Endodermal cell (in vitro differentiated cells): ENCODE measurements at places on chromosomes 6 and 20. TPM values are rescaled to one million over a fixed set of nuclear protein-coding genes. Genes with fewer than 3 reads are reported as not detected.

GRCh38 chr20:63580796-63581461, 6.9 kb upstream of the HELZ2 start:
- H3K27me3 ChIP-seq = no peaks in the 10 kb centered on the region
- no peaks in the 10 kb centered on the region for H3K4me1 ChIP-seq
- no peak overlapping the region for H3K4me3 ChIP-seq
- H3K36me3 ChIP-seq = no peaks in the 10 kb centered on the region
- H3K27ac ChIP-seq = no peak overlapping the region
- DNase-seq = peak; percentile 67

DNA sequence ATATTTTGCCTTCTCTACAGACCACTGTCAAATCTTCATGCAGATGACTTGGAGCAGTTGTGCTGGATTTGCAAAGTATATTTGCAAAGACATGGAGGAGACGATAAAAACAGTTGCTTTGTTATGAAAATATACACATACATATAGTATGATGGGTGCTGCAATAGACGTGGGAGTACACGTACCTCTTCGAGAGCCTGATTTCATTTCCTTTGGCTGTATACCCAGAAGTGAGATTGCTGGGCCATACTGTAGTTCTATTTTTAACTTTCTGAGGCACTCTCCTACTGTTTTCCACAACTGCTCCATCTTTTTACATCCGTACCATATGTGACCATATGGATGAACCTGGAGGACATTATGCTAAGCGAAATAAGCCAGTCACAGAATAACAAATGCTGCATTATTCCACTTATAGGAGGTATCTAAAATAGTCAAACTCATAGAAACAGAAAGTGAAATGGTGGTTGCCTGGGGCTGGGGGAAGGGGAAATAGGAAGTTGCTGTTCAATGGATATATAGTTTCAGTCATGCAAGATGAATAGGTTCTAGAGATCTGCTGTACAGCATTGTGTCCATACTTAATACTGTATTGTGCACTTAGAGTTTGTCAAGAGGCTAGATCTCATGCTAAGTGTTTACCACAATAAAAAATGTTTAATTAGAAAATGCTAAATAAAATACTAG, 223.8 kb downstream of the HAO1 start:
- no peaks in the 10 kb centered on the region for H3K4me1 ChIP-seq
- H3K4me3 ChIP-seq = no peak overlapping the region
- DNase-seq = no peak

GRCh38 chr20:47551222-47551621, 49.5 kb downstream of the NCOA3 start:
- no peak overlapping the region for H3K27ac ChIP-seq
- H3K4me1 ChIP-seq = no peaks in the 10 kb centered on the region
- DNase-seq = no peak
- H3K36me3 ChIP-seq = peaks cover 5% of the 10 kb centered on the region
- no peak overlapping the region for H3K4me3 ChIP-seq

DNA sequence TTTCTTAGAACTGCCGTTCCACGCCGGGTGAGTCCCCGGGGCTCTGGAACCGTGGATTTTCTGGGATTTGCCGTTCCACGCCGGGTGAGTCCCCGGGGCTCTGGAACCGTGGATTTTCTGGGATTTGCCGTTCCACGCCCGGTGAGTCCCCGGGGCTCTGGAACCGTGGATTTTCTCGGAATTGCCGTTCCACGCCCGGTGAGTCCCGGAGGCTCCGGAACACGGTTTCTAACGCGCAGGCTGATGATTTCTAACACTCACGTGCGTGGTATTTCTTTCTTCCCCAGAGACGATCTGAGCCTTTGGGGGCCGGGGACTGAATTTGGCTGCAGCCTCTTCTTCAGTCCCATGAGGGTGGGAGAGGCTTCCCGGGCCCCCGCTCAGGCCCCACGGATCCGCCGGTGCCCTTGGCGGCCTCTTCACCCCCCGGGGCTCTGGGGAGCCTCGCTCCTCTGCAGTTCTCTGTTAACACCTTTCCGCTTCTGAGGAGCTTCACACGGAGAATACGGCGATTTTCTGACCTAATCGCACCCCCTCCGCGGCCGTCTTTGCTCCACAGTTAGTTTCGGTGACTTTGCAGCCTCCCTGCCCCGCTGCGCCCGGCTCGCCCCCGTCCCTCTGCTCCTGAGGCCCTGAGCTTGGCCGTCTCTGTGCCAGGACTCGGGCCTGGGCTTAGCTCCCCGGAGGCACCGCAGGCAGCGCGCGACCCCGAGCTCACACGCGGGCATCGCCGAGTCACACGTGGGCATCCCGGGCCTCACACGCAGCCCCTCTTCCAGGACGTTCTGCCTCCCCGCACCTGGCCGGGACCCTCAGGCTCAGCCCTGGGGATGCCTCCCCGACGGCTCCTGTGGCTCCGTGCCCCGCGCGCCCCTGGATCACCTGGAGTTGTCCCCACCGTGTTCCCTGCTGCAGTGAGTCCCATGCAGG, 7.2 kb upstream of the KIF25 start:
- H3K27me3 ChIP-seq = no peaks in the 10 kb centered on the region
- H3K36me3 ChIP-seq = no peaks in the 10 kb centered on the region
- no peak overlapping the region for H3K27ac ChIP-seq
- H3K4me3 ChIP-seq = no peak overlapping the region

- no peaks in the 10 kb centered on the region for H3K4me1 ChIP-seq
- peak; percentile 87 for DNase-seq
- H3K27ac ChIP-seq = no peak overlapping the region
- no peak overlapping the region for H3K4me3 ChIP-seq
- peaks cover 8% of the 10 kb centered on the region for H3K36me3 ChIP-seq
These were observed 44.6 kb downstream of the SYNJ2 start for GRCh38 chr6:158026054-158026900.

- no peaks in the 10 kb centered on the region for H3K4me1 ChIP-seq
- no peak overlapping the region for H3K27ac ChIP-seq
These were observed 859 bp downstream of the C20orf202 start for GRCh38 chr20:1204113-1204512.

GRCh38 chr6:120587381-120587780, 746.9 kb downstream of the TBC1D32 start:
- H3K4me3 ChIP-seq = no peak overlapping the region
- DNase-seq = no peak
- H3K27me3 ChIP-seq = no peaks in the 10 kb centered on the region
- H3K36me3 ChIP-seq = no peaks in the 10 kb centered on the region
- peaks cover 9% of the 10 kb centered on the region for H3K4me1 ChIP-seq

- no peak overlapping the region for H3K27ac ChIP-seq
- H3K27me3 ChIP-seq = no peaks in the 10 kb centered on the region
- peaks cover 2% of the 10 kb centered on the region for H3K4me1 ChIP-seq
- H3K36me3 ChIP-seq = no peaks in the 10 kb centered on the region
These were observed 114.4 kb upstream of the SLC22A23 start for GRCh38 chr6:3571250-3571681.

GRCh38 chr6:14001329-14002012, 76.7 kb downstream of the RNF182 start:
- no peak for DNase-seq
- H3K27ac ChIP-seq = no peak overlapping the region

GRCh38 chr6:5521322-5521721, 260.0 kb downstream of the FARS2 start:
- no peaks in the 10 kb centered on the region for H3K36me3 ChIP-seq
- no peaks in the 10 kb centered on the region for H3K27me3 ChIP-seq
- H3K4me1 ChIP-seq = no peaks in the 10 kb centered on the region
- DNase-seq = no peak

GRCh38 chr6:106939208-106939607, 35.3 kb downstream of the CD24 start:
- no peaks in the 10 kb centered on the region for H3K4me1 ChIP-seq
- H3K4me3 ChIP-seq = no peak overlapping the region

DNA sequence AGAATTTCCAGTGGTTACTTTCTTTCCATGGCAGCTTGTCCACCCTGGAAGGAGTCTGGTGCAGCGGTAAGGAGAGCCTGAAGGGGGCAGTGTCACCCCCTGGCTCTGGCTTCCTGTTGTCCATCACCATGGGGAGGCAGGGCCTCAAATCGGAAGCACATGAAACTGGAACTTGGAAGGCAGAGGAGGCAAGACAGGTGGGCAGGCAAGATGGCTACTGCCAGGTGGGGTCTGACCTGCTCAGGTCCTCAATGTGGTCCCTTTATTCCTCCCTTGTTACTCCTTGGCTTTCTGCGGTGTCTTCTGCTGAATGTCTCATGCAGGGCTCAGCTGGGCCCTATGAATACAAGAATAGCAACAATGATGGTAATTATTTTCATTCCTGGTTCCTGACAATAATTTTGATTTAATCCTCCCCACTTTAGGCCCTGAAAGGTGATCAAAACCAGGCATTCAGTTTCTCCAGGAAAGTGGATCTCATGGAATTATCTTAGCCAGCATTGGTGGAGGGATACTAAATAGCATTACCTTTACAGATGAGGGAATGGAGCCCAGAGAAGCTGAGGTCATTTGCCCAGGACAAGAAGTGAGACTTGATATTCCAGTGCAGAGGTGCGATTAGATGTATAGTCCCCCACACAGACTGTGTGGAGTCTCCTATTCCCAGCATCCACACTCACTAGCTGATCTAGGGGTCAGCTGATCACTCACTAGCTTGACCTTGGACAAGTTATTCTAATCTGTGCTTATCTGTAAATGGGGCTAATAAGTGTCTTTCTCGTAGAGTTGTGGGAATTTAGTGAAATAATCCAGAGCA, 17.6 kb upstream of the SNAI1 start:
- H3K36me3 ChIP-seq = peaks cover under 1% of the 10 kb centered on the region
- peak; percentile 93 for DNase-seq
- H3K4me3 ChIP-seq = no peak overlapping the region
- no peaks in the 10 kb centered on the region for H3K4me1 ChIP-seq
- no peaks in the 10 kb centered on the region for H3K27me3 ChIP-seq

GRCh38 chr6:147371325-147371724, 137.2 kb upstream of the SAMD5 start:
- H3K27me3 ChIP-seq = no peaks in the 10 kb centered on the region
- H3K4me3 ChIP-seq = no peak overlapping the region
- H3K36me3 ChIP-seq = peaks cover 11% of the 10 kb centered on the region
- DNase-seq = no peak

DNA sequence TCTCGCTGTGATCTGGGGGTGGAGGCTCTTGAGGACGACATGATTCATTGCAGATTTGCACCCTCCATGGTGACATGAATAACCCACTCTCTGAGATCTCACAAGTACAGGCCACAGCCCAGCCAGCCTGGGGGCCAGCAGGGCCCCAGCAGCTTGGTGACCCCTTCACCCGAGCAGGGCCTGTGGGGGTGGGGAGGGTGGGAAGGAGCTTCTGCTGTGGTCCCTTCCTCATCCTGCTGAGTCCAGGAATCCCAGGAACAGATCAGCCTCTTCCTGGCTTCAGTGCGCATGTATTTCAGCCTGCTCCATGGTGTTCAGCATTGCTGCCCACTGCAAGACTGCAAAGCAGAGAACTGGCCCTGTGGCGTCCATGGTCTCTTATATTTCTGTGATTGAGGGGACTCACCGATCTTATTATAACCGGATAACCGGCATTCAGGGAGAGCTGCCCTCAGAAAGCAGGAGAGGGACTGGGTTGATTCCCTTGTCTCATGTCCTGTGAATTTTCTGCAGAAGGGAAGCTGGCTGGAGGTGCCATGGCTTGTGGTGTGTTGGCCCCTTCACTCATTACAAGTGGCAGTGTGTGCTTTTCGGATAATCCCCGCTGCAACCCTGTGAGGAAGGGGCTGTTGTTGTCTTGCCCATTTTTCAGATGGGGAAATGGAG, 118.8 kb upstream of the FRMD1 start:
- no peaks in the 10 kb centered on the region for H3K36me3 ChIP-seq
- H3K27me3 ChIP-seq = no peaks in the 10 kb centered on the region
- no peak overlapping the region for H3K4me3 ChIP-seq

DNA sequence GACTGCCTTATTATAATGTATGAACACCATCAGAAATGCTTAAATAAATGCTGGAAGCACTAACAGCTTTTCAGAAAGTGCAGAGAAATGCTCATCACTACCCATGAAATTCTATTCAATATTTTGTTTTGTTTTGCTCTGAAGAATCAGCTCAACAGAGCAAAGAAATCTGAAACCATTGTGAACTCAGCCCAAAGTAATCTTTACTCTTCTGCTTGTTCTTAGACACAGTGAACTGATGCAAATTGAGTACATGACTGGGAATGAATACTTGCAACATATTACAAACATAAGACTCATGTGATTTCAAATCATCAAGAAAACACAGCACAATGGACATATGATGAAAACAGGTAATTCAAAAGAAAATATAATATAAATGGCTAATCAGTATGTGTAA, 404.6 kb upstream of the OPRM1 start:
- DNase-seq = no peak
- no peak overlapping the region for H3K27ac ChIP-seq
- H3K27me3 ChIP-seq = no peaks in the 10 kb centered on the region
- H3K36me3 ChIP-seq = no peaks in the 10 kb centered on the region
- no peak overlapping the region for H3K4me3 ChIP-seq

- no peak overlapping the region for H3K4me3 ChIP-seq
- DNase-seq = no peak
- no peaks in the 10 kb centered on the region for H3K36me3 ChIP-seq
- no peaks in the 10 kb centered on the region for H3K27me3 ChIP-seq
- H3K4me1 ChIP-seq = no peaks in the 10 kb centered on the region
- no peak overlapping the region for H3K27ac ChIP-seq
These were observed 118.9 kb upstream of the NXT1 start for GRCh38 chr20:23231561-23232218.

GRCh38 chr6:79048611-79049010, 29.4 kb downstream of the PHIP start:
- no peak overlapping the region for H3K27ac ChIP-seq
- H3K36me3 ChIP-seq = peaks cover 68% of the 10 kb centered on the region
- no peaks in the 10 kb centered on the region for H3K4me1 ChIP-seq
- H3K4me3 ChIP-seq = no peak overlapping the region
- DNase-seq = peak; percentile 63
- H3K27me3 ChIP-seq = no peaks in the 10 kb centered on the region

- no peak for DNase-seq
- H3K4me1 ChIP-seq = peaks cover 3% of the 10 kb centered on the region
- no peak overlapping the region for H3K4me3 ChIP-seq
- no peaks in the 10 kb centered on the region for H3K27me3 ChIP-seq
These were observed 87.3 kb downstream of the PKHD1 start for GRCh38 chr6:52000064-52000463.

The CD93 gene
- 0.02 and 0.04 TPM in 2 replicates for total RNA-seq

The ARMC12 gene
- 0.93 to 2.0 TPM (median 1.8 TPM) in 3 replicates for total RNA-seq

The SASH1 gene
- total RNA-seq = 4.6 to 19.2 TPM (median 4.8 TPM) in 3 replicates

The ATP9A gene
- total RNA-seq = 14.4 to 31.0 TPM (median 27.9 TPM) in 3 replicates

The PACRG gene
- 0.27 and 0.44 TPM in 2 replicates for total RNA-seq

The SLC22A16 gene
- total RNA-seq = not detected in 3 replicates

The SLC26A8 gene
- total RNA-seq = not detected in 3 replicates

The MDN1 gene
- total RNA-seq = 56.5 to 93.0 TPM (median 85.4 TPM) in 3 replicates

The LCA5 gene
- 5.2 and 6.4 TPM in 2 replicates for total RNA-seq
